H1 (cell line): ENCODE measurements at places on chromosomes 2 and 18.

GRCh38 chr2:175152242-175152641, 15.8 kb downstream of the ATF2 start:
- DNase-seq: no peak

DNA sequence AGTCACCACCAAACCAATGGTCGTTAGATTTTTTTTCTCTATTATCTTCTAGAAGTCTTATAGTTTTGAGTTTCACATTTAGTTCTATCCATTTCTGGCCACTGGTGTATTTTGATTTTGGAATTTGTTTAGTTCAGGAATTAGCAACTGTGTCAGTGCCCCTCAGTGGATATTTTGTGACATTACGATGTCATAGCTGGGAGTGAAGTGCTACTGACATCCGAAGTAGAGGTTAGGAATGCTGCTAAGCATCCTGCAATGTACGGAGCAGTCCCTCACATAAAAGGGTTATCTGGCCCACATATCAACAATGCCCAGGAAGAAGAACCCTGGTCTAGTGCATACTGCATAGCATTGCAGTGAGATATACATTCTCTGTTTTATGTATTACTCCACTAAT, 157.4 kb upstream of the RGPD4 start:
- DNase-seq: no peak

- DNase-seq: peak; percentile 70
Observed at GRCh38 chr2:42928692-42929545, 136.5 kb upstream of the HAAO start.

DNA sequence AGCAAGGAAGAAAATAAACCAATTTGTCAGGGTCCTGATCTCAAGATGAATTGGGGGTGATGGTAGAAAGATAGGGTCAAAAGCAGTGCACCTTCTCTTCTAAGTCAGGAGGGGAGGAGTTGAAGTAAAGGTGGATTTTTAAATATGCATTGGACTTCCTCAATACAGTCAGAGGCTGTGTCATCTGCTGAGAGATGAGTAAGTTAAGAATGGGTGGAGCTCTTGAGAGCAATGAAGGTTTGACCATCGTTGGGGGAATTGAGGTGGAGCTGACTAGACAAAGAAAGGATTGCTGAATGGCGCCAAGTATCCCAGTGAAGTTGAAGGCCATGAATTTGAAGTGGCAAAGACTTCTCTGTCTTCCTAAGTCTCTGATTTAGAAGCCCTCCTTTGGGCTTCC, 18.4 kb upstream of the CPO start:
- no peak for DNase-seq

GRCh38 chr2:64960819-64961218, 28.4 kb upstream of the SLC1A4 start:
- no peak for DNase-seq

DNA sequence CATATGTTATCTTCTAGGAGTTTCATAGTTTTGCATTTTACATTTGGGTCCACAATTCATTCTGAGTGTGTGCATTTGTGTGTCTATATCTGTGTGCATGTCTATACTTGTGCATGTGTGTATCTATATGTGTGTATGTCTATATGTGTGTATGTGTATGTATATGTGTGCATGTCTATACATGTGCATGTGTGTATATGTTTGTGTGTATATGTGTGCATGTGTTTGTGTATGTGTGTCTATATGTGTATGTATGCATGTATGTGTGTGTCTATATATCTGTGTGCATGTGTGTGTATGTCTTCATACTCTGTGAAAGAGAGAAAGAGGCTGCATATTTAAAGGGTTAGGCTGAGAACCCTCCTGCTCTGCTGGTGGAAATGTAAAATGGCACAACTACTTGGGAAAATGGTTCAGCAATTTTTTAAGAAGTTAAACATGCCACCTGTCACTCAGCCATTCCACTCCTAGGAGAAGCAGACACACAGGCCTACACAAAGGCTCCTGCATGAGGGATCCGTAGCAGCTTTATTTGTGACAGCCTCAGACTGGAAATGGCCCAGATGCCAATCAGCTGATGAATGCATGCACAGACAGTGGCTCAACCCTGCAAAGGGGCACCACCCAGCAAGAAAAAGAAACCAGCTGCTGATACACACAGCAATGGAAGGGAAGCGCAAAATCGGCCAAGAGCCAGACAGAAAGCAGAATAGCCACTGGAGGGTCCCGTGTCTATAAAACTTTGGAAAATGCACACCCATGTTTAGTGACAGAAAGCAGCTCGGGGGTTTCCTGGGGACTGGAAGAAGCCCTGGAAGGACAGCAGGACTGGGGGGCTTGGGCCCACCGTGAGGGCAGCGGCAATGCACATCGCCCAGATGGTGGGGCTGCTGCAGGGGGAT, 146.8 kb downstream of the SEPTIN10 start:
- no peak for DNase-seq

GRCh38 chr2:89848114-89848513, 1156.6 kb downstream of the RPIA start:
- DNase-seq: no peak

DNA sequence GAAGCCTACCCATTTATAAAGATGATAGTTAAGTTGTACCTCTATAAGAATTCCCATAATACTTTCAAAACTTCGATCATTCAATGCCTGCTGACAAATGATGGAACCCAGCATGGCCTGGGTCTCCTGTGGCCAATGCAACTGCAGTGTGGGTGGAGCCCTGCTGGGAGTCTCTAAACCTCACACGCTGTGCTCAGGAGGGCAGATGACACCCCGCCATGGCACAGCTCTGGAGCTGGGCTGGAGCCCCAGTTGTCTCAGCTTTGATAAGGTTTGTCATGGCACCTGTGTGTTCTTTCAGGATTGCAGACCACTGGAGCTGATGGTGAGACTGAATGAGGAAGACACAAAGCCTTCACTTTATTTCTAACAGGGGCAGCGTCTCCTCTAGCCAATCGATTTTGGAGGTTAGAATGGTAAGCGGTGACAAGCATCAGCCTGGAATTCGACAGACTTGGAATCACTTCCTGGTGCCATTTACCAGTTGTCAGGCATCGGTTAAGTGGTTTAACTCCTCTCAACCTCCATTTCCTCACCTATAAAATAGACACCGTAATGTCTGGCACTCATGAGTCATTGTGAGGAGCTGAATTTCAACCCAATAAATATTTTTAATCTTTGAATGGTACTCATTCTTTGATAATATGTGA, 383.6 kb upstream of the SALL3 start:
- DNase-seq: no peak

GRCh38 chr2:195486520-195486919, 170.5 kb upstream of the SLC39A10 start:
- no peak for DNase-seq
